ENCODE measurements at places on chromosomes 3 and 15.

DNA sequence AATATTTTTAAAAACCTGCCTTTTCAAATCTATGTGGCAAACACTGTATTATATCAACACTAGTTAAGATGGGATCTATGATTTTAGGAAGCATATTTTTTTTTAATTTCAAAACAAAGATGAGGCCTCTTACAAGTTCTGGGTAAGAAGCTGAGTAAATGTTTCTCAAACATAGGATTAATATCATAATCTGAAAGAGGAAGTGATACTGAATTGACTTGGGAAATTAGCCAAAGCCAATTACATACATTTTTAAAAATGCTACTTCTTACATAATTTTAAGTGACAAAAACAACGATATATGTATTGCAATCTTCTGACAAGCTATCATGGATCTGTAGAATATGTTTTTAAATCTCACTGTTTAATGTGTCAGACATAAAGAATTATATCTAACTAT, 135.1 kb upstream of the UBP1 start:
- no peak for DNase-seq

GRCh38 chr3:126435456-126436315, 40.0 kb downstream of the ZXDC start:
- no peak for DNase-seq

DNA sequence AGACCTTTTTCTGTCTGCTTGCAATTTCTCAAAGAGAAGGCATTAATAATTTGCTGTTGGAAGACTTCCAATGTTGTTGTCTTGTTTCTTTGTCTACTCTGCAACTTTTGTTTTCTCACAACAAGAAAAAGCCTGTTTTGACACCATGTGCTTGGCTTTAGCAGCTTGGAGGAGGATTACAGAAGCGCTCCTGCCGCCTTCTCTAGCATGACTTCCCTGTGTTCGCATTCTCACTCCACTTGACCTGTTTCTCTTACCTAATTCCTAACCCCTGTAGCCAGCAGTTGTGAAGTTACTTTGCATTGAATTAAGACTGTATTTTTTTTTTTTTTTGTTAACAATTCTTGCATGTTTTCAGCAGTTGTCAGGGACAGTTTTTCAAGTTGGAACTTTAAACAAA, 235.3 kb upstream of the GOLIM4 start:
- no peak for DNase-seq

- DNase-seq: no peak
Measured at GRCh38 chr3:181721046-181721875, 9.5 kb downstream of the SOX2 start.

DNA sequence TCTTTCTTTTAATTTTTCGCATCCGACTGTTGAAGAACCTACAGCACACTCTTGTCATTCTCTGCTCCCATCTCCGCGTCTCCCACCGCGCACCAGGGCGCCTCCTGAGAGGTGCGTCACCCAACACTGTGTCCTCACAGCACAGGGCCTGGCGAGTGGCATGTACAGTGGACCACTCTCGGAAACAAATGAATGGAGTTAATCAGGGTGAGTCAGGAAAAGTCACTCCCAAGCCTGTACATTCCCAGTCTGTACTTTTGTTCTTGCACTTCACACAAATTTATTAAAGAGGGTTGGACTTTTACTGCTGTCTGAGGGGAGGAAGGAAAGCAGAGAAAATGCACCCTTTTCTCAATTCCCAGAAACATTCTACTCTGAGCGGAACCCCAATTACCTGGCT, 625 bp downstream of the COL6A6 start:
- DNase-seq: no peak
